ENCODE measurements at places on chromosomes 7 and 10. TPM values are rescaled to one million over a fixed set of nuclear protein-coding genes. Genes with fewer than 3 reads are reported as not detected.

DNA sequence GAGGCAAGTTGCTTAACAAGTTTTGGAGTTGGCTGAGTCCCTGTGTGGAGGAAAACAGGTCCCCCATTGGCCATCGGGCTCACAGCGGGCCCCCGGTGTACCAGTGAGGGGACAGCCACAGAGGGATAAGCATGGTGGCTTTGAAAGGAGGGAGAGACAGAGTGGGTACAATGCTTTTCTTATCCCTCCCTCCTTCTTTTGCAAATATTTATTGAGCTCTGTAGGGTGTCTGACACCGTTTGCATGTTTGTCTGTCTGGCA, 2.8 kb downstream of the HTRA1 start:
- H3K4me3 ChIP-seq = no peak overlapping the region
- H3K27me3 ChIP-seq = no peaks in the 10 kb centered on the region
- H3K4me1 ChIP-seq = peaks cover 59% of the 10 kb centered on the region
- no peak overlapping the region for H3K27ac ChIP-seq
- H3K36me3 ChIP-seq = no peaks in the 10 kb centered on the region
- DNase-seq = no peak

DNA sequence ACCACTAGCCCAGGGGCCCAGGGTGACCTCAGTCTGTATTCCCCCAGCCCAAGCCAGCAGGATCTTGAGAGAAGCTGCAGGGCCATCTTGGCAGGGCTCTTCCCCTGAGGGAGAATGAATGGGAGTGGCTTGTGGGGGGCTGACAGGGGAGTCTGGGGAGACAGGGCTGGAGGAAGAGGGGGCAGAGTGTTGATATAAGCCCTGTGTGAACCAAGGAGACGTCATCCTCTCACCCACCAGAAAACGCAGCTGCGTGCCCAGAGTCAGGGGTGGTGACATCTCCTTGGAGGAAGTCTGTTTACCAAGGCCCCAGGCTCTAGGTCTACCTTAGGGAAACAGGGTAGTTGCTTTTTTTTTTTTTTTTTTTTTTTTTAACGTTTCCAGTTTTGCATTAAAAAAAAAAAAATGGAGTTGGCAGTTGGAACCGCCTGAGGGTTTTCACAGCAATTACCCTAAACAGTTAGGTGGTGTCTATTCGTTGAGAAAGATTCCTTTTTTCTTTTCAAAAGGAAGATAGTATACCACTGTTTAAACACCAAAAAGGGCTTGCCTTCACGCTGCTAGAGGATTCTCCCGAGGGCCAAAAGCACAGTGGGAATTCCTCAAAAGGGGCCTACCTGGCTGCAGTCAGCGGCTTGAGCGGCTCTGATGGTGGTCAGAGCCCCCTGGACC, 113.8 kb downstream of the PRPF18 start:
- H3K4me3 ChIP-seq = no peak overlapping the region
- H3K27ac ChIP-seq = no peak overlapping the region
- no peaks in the 10 kb centered on the region for H3K27me3 ChIP-seq
- no peak for DNase-seq
- H3K4me1 ChIP-seq = peaks cover 10% of the 10 kb centered on the region

DNA sequence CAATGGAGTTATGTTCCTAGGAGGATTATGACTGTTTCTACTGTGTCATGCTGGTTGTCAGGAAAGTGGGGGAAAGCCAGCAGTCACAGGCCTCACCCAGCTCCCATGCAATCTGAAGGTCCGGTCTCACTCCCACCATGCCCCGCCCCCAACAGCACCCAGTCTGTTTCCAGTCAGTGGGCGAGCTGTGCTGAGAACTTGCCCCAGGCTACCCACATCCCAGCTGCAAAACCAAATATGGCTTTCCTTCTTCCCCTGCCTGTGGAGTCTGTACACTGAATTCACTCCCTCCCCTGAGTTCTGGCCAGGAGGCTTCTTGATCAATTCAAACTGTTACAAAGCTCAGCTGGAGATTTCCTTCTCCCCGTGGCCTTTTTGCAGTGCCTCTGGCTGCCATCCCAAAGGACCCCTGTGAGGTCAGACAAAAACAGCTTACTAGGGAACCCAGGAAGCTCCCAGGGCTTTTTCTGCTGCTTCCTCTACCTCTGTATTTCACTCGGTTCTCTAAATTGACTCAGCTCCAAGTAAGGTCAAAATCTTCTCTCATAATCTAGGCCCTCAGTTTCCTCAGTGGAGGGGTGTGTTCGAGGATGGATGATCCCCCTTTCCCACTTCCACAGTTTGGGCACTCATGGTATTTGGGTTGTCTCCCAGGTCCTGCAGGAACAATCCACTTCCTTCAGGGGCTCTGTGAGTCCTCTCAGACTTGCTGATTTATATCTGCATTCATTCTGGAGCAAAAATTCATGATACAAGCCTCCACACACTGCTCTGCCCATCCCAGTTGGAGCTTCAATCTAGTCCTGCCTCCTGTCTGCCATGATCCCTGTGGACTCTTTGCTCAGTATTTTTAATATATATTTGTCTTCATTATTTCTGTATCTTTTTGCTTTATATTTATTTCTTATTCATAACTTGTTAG, 205.5 kb downstream of the SEMA3D start:
- H3K27me3 ChIP-seq = no peaks in the 10 kb centered on the region
- no peak overlapping the region for H3K27ac ChIP-seq
- H3K36me3 ChIP-seq = no peaks in the 10 kb centered on the region
- no peak for DNase-seq
- H3K4me1 ChIP-seq = no peaks in the 10 kb centered on the region

DNA sequence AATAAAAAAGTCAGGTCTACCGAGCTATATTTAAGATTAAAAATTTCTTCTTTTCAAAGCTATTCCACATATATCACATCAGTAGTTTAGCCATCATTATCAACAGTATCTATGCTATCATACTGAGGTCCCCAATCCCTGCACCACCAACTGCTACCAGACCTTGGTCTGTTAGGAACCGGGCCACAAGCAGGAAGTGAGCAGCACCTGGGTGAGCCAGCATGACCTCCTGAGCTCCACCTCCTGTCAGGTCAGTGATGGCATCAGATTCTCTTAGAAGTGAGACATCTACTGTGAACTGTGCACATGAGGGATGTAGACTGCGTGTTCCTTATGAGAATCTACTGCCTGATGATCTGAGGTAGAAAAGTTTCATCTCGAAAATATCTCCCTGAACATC, 632.1 kb upstream of the KCND2 start:
- H3K4me3 ChIP-seq = no peak overlapping the region
- no peak for DNase-seq
- H3K4me1 ChIP-seq = no peaks in the 10 kb centered on the region
- H3K27me3 ChIP-seq = no peaks in the 10 kb centered on the region
- H3K27ac ChIP-seq = no peak overlapping the region

DNA sequence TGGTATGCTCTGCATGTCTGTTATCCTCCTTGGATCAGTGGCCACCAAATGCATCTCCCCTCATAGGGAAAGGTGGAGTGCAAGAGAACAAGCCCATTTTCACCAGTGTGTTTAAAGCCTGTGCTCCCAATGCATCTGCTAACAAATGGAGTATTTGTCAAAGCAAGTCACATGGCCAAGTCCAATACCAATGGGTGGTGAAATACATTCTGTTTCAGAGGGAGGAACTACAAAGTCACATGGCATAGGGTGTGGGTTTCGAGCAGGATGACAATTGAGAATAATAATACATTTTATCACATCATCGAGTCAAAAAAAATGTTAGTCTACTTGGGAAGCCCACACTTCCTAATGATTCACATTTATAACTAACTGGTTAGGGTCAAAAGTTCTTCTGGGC, 62.7 kb downstream of the SUGCT start:
- H3K4me1 ChIP-seq = no peaks in the 10 kb centered on the region
- no peak overlapping the region for H3K4me3 ChIP-seq
- no peaks in the 10 kb centered on the region for H3K27me3 ChIP-seq
- H3K27ac ChIP-seq = no peak overlapping the region
- DNase-seq = no peak
- H3K36me3 ChIP-seq = no peaks in the 10 kb centered on the region

DNA sequence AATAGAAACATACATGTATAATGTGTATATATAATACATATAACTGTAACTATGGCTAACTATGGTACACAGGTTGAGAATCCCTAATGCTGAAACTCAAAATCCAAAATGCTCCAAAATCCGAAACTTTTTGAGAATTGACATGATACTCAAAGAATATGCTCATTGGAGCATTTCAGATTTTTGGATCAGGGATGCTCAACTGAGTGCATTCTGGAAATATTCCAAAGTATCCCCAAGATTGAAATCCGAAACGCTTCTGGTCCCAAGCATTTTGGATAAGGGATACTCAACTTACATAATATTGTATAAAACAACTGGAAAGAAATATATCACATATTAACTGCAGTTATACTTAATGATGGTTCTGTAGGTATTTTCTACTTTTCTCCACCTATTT, 94.2 kb upstream of the ASAH2 start:
- H3K4me1 ChIP-seq = peaks cover 8% of the 10 kb centered on the region
- DNase-seq = no peak
- peaks cover 20% of the 10 kb centered on the region for H3K36me3 ChIP-seq
- H3K27ac ChIP-seq = no peak overlapping the region
- no peaks in the 10 kb centered on the region for H3K27me3 ChIP-seq

EMX2 gene
- not detected for total RNA-seq

ASAH2 gene
- total RNA-seq = 0.72 TPM

FGL2 gene
- total RNA-seq = 0.87 TPM

EPO gene
- total RNA-seq = not detected

Data from stomach (tissue), 19 donors.